ENCODE measurements at places on chromosomes 16 and 17.

GRCh38 chr17:57360266-57360665, 103.9 kb downstream of the MSI2 start:
- DNase-seq: no peak

- no peak for DNase-seq
These were observed 40.4 kb upstream of the NDRG4 start for GRCh38 chr16:58459344-58460218.

- DNase-seq: peak; percentile 53
These were observed 92.7 kb upstream of the CDH5 start for GRCh38 chr16:66273644-66274334.

- DNase-seq: no peak
These were observed 23.3 kb downstream of the TMEM100 start for GRCh38 chr17:55699181-55699860.

GRCh38 chr17:50046179-50046578, 9.7 kb upstream of the ITGA3 start:
- no peak for DNase-seq

- no peak for DNase-seq
These were observed 5.2 kb downstream of the ODAD4 start for GRCh38 chr17:41935641-41936040.

DNA sequence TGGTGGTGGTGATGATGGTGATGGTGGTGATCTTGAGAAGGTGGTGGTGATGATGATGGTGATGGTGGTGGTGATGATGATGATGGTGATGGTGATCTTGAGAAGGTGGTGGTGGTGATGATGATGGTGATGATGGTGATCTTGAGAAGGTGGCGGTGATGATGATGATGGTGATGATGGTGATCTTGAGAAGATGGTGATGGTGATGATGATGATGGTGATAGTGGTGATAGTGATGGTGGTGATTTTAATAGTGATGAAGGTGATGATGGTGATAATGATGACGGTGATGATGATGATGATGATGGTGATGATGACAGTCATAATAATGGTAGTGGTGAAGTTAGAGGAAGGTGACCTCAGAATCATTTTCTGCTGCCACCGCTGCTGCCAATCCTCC, 75.1 kb downstream of the MYH13 start:
- DNase-seq: no peak

GRCh38 chr16:11627822-11628457, 40.3 kb upstream of the SNN start:
- DNase-seq: peak; percentile 76

All from AG10803 (cell line).